RKO (cell line): ENCODE measurements at places on chromosomes 13 and 19.

DNA sequence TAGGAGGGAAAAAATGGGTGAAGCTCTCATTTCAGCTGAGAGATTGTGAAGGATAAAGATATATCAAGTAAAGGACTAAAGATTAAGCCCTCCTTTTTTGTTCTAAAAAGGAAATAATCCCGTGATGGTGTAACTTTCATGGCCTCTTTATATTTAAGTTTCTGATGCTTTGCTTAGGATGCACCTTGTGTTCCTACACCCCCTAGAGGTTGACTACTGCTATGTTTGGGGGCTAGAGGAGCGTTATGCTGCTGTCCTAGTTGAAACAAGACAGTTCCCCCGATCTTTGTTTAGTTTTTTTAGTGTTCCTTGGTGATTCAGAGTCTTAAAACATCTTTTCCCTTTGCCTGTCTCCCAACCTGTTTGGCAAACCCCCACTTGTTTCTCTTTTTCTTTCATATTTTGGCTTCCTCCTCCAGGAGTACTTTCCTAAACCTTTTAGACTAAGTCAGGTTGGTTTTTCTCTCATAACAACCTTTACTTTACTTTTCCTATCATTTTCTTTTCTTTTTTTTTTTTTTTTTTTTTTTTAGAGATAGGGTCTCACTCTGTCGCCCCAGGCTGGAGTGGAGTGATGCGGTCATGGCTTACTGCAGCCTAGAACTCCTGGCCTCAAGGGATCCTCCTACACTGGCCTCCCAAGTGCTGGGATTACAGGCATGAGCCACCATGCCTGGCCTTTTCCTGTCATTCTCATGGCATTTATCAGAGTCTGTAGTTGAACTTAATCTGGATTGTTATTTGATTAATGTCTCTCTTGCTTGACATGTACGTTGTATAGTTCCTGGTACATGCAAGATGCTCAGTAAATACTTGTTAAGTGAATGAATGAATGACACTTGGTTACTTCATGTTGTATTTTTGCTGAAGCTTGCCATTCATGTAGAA, 2.8 kb downstream of the UBA2 start:
- DNase-seq: peak; percentile 80

GRCh38 chr13:112952759-112953551, 16.1 kb upstream of the MCF2L start:
- no peak for DNase-seq

GRCh38 chr13:105349082-105349723, 1186.3 kb downstream of the EFNB2 start:
- no peak for DNase-seq

DNA sequence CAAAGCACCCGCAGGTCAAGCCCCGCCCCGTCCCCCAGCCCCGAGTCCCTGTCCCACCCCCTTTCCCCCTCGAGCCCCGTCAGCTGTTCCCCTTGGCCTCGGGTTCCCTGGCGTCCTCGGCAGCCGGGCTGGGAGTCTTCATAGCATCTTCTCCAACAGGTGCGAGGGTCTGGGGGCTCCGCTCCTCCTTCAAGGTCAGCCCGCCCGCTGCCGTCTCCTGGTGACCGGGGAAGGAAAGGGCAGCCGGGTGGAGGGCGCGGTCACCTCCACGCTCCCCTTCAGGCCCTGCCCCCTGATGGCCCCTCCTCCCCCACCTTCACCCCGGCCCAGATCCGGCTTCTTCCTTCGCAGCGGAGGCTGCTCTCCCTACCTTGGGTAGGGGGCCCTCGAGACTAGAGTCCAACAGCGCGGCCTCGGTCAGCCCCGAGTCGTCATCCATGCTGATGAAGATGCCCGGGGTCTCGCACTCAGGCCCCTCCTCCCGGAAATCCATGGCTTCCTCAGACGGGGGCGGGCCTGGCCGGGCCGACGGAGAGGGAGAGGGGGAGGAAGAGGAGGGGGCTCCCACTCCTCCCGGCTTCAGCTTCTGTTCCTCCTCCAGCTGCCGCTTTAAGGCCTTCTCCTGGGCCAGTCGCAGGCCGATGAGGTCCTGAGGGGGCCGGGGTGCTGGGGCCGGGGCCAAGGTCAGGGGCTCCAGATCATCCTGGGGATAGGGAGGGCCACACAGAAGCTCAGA, 541 bp upstream of the RSPH6A start:
- DNase-seq: no peak

GRCh38 chr13:36713887-36714286, 40.1 kb downstream of the SERTM1 start:
- no peak for DNase-seq

GRCh38 chr19:4639531-4640246, 373 bp downstream of the TNFAIP8L1 start:
- peak; percentile 43 for DNase-seq

GRCh38 chr13:75391432-75392100, 90.4 kb downstream of the TBC1D4 start:
- no peak for DNase-seq

DNA sequence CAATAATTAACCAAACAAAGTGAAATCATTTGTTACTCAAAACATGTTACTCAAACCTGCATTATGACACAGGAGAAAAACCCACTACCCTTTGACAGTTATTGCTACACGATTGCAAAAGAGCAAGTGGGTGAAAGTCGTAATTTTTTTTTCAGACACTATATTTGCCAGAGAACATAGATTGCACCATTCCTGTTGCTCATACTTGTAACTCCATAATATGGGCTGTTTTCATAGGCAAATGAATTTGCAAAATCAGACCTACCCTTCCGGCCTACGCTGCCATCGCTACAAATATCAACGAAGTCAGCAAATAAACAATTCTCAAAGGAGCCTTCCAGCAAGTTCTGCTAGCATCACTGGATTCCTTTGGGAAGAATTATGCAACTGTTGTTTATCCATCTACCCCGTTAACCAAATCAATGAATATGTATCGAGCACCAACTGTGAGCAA, 396.5 kb downstream of the IRS2 start:
- no peak for DNase-seq

GRCh38 chr19:18091217-18091608, 4.5 kb upstream of the IL12RB1 start:
- DNase-seq: no peak

DNA sequence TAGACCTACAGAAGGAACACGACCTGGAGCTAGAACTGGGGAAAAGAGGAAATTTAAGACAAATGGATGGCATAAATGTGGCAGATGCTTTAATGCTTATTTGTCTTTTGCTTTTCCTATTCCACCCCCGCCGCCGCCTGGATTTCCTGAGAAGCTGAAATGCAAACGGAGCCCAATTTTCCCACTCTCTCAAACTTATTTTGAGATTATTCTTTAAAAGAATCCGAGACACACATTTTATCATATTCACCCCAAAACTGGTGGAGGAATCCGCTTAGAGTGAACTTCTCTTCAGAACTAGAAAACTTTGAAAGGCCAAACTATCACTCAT, 5.8 kb downstream of the POU4F1 start:
- DNase-seq: no peak

GRCh38 chr13:39604756-39605155, 1.8 kb upstream of the LHFPL6 start:
- no peak for DNase-seq

DNA sequence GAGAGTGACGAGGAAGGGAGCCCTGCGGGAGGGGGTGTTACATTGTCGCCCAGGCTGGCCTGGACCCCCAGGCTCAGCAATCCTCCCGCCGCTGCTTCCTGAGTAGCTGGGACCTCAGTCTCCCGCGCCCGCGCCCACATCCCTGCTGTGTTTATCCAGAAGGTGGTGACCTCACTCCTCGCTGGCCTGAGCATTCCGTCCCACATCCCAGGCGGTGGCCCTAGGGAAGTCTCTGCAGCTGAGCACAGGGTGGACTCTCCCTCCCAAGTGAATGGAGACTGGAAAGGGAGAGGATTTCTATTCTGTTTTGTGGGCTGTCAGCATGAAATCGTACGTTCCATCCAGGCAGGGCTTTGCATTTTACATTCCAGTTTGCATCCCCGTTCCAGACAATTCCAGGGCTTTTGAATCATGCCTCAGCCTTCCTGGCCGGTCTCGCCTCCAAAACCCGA, 401 bp upstream of the ZNF765 start:
- peak; percentile 83 for DNase-seq

DNA sequence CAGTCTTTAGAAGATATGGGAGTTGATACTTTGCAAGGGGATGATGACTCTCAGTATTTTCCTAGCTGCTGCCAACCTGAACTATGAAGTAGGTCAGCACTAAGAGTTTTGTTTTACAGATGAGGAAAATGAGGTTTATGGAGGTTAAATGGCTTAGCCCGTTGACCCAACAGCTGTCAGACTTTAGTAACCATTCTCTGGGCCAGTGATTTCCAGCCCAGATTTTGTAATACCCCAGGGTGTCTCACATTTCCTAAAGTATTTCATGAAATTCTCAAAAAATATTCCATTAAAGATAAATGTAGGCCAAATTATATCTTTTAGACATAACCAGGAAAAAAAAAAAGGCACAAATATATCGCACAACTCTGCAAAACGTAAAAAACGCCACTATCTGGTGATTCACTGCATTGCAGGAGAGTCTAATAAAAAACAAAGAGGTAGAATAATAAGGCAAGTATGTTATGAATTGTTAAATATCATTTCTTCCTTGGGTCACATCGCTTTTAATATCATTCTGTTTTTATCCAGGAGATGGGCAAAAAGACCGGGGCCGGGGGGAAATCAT, 112.5 kb downstream of the DACH1 start:
- no peak for DNase-seq
